ENCODE measurements at places on chromosomes 4 and X.

GRCh38 chrX:80335062-80335830 lies 85.0 kb upstream of the TENT5D start:
- no peak for DNase-seq

GRCh38 chrX:75291611-75292010 lies 17.7 kb downstream of the UPRT start:
- no peak for DNase-seq

GRCh38 chrX:28639451-28639850 lies 52.2 kb downstream of the IL1RAPL1 start:
- DNase-seq: no peak

- no peak for DNase-seq
Observed at GRCh38 chr4:110963662-110964280, 340.9 kb upstream of the PITX2 start.

DNA sequence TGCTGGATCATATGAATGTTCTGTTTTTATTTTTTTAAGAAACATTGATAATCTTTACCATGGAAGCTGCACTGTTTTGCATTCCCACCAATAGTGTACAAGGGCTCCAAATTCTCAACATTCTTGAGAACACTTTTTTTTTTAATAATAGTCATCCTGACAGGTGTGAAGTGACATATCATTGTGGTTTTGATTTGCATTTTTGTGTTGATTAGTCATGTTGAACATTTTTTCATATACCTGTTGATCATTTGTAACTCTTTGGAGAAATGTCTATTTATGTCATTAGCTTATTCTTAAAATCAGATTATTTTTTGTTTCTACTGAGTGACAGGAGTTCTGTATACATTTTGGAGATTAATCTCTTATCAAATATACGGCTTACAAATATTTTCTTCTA lies 408.5 kb downstream of the GLUD2 start:
- no peak for DNase-seq

- no peak for DNase-seq
Observed at GRCh38 chrX:48068096-48068887, 3.1 kb downstream of the ZNF630 start.

GRCh38 chr4:23818097-23818885 lies 71.6 kb downstream of the PPARGC1A start:
- no peak for DNase-seq

DNA sequence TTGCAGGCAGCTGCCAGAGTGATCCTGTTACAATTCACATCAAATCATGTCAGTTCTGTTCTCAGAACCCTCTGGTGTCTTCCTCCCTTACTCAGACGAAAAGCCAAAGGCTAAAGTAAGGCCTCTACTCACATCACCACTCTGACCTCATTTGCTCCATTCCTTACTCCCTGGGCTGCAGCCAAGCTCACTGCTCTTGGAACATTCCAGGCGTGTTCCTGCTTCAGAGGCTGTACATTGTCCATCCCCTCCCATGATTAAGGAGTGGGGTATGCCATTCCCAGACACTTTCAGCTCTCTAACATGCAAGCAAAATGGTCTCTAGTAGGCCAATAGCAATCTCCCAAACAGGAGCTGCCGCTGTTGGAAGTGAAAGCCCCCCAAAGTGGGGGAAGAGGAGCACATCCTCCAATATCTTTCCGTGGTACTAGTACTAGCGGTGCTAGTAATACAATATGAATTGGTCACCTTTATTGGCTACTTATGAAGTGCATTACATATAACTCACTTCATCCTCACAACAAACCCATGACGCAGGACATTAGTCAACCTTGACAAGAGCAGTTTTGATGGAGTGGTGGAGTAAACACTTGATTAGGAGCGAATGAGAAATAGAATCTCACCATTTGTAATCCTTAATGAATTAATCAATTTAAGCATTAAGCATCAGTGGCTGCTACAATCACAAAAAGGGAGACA lies 15.0 kb downstream of the GAB3 start:
- no peak for DNase-seq

GRCh38 chr4:153506341-153507309 lies 40.5 kb downstream of the TMEM131L start:
- DNase-seq: no peak

DNA sequence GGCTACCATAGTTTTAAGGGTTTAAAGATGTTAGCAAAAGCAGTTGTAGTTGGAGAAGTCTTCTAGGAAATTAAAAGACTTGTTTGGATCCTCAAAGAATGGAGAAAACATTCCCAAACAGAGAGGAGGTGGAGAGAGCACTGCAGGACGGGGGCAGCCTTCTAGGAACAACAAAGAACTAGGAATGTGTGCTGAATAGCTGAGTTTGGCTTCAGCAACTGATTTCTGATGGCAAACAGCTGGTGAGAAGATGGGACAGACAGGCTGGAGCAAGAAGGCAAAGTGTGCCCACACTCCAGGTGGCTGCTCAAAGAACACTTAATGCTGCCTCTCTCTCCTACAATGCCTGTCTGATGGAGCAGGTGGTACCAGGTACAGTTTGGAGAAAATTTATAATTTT lies 1331.1 kb downstream of the ADGRL3 start:
- DNase-seq: no peak

DNA sequence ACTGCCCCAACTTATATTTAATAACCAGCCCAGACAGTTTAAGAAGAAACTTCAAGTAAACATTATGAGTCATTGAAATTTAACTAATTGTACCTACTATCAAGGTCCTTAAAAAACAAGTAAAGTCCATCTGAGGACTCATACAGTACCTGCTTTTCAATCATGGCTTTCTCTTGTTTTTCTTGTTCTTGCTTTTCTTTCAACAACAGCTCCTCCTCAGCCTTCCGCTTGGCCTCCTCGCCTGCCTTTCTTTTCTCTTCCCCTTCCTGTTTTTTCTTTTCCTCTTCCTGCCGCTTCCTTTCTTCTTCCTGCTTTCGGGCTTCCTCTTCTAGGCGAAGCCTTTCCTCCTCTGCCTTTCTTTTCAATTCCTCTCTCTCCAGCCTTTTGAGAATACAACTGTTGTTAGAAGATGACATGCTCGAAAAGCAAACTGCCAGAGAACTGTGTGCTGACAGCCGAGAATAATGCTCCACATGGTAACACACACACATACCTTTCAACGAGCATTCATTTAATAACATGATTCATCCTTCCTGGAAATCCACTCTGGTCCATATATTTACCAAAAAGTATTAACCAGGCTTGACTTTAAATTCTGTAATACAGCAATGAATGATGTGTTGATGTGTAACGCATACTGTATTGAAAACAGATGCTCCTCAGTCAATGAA lies 25.2 kb upstream of the BCLAF3 start:
- DNase-seq: no peak

DNA sequence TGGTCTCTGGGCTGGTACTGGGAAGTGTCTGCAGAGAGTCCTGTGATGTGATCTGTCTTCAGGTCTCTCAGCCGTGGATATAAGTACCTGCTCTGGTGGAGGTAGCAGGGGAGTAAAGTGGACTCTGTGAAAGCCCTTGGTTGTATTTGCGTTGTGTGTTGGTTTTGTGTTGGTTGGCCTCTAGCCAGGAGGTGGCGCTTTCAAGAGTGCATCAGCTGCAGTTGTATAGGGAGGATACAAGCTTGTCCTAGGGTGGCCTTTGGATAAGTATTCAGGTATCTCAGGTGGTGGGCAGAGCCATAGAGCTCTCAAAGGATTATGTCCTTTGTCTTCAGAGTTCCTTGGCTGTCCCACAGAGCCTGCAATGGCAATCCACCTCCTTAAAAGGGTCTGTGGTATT lies 111.6 kb downstream of the MAGEB17 start:
- no peak for DNase-seq

Measured in NCI-H460 (cell line).